ENCODE measurements at places on chromosomes 5 and 9.

GRCh38 chr9:4725706-4726442 is 15.1 kb downstream of the AK3 start:
- no peak for DNase-seq

DNA sequence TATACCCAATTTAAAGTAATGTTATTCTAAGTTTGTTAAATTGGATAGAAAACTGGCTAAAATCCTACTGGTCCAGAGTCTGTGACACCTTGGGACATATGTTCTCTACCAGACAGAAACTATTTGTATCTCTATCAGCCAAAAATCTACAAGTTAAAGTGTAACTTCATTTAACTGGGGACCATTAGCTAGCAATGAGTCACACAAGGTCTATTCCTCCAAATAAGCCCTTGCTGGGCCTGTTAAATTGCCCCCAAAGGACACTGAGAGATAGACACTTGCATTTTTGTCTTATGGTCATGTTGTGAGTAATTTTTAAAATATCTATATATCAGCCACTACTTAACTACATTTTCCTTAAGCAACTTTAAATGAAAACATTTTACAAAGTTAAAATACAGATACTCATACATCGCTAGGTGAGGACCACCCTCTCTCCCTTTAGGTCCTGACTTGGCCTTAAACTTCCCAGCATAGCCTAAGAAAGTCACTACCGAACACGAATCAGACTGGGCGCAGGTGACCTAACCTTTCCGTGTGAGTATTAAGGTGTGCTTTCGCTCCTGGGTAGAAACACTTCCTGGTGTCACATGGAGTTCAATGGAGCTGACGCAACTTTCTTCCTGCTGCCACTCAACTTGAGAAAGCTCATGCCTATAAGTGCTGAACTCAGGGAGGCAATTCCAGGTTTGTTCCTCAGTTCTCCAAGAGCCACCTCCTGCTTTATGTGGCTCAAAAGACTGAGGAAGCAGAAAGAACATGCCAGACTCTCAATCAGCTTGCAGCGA is 249.1 kb downstream of the DIRAS2 start:
- no peak for DNase-seq

GRCh38 chr9:15873573-15874177 is 320.8 kb downstream of the CCDC171 start:
- DNase-seq, result peak; percentile 59

DNA sequence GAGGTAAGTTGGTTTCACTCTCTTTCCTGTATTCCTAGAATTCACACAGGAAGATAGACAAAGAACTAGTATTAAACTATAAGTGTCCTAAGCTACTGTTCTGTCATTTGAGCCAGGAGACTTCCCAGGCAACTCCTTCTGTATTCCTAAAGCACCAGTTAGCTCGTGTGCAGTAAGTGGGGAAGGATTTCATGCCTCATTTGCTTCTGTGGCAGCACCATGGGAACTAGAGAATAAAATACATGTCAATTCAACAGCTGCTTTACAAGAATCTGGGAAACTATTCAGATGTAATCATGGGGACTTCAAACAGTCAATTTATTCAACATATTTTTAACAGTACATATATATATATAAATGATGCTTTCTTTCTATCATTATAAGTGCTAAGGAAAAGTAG is 762.3 kb downstream of the PRELID2 start:
- DNase-seq, result no peak

DNA sequence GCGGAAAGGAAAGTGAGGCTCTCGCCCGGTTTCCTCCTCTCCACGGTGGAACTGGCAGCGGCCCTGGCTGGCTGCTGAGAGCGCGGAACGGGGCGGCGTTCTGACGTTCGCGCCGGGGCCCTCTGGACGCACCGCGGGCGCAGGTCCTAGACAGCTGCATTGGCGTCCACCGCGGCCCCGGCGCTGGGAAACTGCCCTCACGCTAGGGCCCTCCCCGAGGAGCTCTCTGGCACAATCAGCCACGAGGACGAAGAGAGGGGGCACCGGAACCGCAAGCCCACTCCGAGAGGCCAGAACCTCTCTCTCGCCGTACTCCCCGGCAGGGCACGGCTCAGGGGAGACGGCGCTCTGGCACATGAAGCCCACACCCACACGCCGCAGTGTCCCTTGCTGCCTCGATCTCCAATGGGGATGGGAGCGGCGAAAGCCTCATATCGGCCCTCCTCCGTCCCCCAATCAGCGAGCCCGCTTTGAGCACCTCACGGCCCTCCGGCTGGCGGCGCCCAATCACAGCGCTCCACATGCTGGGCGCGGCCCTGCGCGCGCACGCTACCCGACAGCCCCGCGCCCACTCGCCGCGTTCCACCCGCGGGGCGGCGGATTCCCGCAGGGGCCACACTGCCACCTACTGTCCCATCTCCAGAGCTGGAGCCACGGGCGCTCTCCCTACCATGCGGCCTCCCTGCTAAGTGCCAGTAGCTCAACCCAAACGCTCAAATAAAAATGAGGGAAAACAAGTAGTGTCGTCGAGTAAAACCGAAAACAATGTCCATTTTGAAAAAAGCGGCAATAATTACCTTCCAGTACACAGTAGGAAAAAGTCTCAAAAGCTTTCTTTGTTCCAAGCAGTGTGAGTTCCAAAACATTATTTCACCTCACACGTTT is 11.8 kb downstream of the MRPS27 start:
- DNase-seq, result peak; percentile 99

- no peak for DNase-seq
These were observed 416.1 kb upstream of the IZUMO3 start for GRCh38 chr9:24961762-24962161.

DNA sequence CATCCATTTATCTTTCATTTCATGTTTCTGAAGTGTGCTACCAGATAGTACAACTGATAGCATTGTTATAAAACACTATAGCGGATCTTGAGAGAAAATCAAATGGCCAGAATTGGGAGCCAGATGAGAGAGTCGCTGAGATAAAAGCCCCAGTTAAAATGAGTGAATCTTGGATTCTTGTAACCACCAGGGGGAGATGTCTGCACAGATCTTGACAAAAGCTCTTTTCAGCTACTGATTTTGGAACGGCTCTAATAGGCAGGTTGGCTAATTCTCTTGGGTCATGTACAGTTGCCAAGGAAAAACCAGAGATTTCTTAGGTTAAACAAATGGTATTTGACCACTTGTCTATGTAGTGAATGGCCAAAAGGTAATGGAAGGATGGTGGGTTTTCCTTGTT is 21.7 kb downstream of the F2RL2 start:
- DNase-seq, result peak; percentile 30

GRCh38 chr9:127452691-127453090 is 1.4 kb downstream of the LRSAM1 start:
- DNase-seq, result no peak

GRCh38 chr5:148950471-148950863 is 112.4 kb downstream of the SH3TC2 start:
- DNase-seq, result no peak

- no peak for DNase-seq
These were observed 72.3 kb downstream of the DROSHA start for GRCh38 chr5:31459594-31459993.

Data from inflammatory macrophage treated with lipopolysaccharide for 1 hour (primary cell).